ENCODE measurements at places on chromosomes 11 and 22.

GRCh38 chr11:64802370-64803157 lies 450 bp downstream of the MAP4K2 start:
- no peak for DNase-seq

- no peak for DNase-seq
These were observed 612 bp downstream of the ASPHD2 start for GRCh38 chr22:26429458-26430286.

DNA sequence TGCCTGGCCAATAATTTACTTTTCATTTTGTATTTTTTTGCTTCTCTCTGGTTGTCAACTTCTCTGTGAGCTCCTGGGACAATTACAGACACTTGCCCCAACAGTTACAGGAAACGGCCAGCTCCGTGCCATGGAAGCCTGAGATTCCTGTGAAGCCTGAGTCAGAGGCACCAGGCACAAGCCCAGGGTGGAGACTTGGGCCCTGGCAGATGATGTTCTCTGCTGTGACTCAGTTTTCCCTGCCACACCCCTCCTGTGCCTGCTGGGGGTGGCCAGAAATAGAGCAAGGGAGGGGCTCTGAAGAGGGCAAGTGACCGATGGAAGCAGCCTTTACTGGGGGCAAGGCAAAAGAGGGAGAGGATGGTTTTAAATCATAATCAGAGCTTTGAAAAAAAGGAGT lies 4.9 kb downstream of the ATP5MGL start:
- DNase-seq = peak; percentile 89

GRCh38 chr11:124724979-124725718 lies 14.6 kb upstream of the NRGN start:
- DNase-seq = no peak
